ENCODE measurements at places on chromosomes 11 and 22.

- no peak for DNase-seq
Measured at GRCh38 chr11:330307-330693, 9.6 kb upstream of the IFITM3 start.

GRCh38 chr11:57255618-57256017 lies 18.6 kb upstream of the APLNR start:
- no peak for DNase-seq

DNA sequence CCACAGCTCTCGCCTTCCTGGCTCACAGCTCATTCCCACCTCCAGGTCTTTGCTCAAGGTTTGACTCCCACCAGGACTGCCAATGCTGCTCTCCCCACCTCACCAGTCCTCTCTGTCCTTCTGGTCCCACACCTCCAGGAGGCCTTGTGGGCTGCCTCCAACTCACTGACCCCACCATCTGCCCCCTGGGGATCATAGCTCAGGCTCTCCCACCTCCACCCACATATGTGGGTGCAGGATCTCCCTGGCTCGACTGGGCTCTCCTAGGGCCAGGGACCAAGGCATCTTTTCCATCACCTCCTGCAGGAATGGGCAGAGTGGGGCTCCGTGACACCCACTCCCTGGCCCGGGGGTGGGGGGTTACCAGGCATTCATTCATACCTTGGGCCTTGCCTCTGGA lies 13.8 kb upstream of the SSTR3 start:
- DNase-seq = no peak

DNA sequence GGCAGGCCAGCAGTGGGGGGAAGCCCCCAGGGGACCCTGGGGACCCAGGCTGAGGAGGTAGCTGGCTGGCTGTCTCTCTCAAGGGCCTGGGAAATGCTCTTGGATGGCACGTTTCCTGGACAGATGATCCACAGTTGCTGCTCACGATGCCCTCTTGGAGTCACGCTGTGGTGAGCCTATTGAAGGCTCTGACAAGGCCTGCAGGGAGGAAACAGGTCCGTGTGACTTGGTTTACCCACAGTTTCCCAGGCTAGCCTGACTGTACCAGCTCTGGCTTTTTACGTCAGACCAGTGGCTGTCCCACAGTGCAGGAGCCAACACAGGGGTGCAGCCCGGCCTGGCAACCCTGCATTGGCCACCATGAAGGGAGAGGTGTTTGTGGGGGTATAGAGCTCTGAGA lies 29.2 kb upstream of the PPARA start:
- DNase-seq = no peak

DNA sequence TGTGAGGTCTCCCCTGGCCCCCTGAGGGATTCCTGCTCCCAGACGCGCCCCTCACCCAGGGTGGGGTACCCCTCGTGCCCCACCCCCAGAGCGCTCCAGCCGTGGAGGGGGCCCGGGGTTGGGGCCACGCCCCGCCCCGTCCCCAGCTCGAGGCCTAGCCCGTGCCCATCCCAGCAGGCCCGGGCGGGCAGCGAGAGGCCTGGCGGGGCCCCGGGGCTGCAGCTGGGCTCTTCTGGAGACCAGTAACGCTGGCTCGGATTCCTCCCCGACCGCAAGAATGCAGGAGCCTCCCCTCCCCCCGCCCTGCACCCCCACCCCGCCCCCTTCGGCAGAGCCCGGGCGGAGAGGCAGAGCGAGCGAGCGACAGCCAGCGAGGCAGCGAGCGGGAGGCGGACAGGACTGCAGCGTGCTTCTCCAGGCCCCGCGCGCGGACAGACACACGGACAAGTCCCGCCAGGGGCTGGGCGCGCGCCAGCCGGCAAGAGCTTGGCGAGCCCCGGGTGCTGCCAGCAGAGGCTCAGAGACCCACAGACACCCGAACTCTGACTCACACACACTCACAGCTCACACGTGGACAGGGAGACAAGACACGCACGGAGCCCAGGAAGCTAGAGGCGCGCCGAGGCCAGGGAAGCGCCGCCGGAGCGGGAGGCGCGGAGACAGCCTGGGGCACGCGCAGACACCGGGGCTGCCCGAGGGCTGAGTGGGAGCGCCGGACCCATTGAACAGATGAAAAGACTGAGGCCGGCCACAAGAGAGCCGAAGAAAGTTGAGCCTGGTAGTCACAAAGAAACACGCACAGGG lies 15.2 kb downstream of the BCL9L start:
- peak; percentile 96 for DNase-seq

- DNase-seq = no peak
Measured at GRCh38 chr22:48825802-48826520, 1001.7 kb downstream of the BRD1 start.

- DNase-seq = peak; percentile 79
Measured at GRCh38 chr22:19448076-19448607, 631 bp upstream of the C22orf39 start.

DNA sequence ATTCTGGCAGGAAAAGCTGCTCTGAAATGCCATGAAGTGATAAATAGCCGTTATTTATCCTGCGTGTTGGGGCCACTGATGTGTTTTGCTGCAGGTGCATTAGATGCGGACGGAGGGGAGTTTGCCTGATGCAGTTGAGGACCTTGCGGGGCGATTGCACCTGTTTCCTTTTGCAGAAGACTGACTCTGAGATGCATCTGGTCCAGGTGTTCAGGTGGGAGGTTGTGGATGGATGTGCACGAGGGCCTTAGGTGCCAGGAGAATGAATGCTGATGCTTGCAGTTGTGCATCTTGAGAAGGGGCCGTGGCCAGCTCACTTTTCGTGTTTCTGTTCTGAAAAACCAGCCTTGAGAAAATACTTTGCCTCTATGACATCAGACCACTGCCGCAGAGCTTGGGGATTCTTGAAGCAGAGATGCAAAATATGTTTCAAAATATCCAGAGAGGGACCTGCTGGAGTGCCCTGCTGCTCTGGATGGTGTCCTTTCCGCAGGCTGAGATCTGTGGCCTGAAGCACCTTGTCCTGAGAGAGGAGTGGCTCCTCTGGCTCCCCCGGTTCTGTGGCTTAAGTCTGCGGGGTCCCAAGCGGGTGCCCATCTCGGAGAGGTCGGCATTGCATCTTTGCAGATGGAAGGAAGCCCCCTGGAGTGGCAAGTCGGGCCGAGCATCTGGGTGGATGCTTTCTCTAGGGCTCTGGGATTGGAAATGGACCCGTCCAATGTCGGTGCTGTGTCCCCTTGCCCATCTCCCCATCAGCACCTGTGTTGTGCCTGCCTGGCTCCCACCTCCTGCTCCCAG lies 1031.1 kb downstream of the TBC1D22A start:
- DNase-seq = no peak

- no peak for DNase-seq
Measured at GRCh38 chr11:100831929-100832494, 144.9 kb downstream of the ARHGAP42 start.

GRCh38 chr11:44047931-44048431 lies at the start of gene ACCSL:
Gene ACCSL (plus strand): TSS chr11:44047981. CDS start chr11:44048037, 56 bp downstream.
- no peak for DNase-seq
